Tracheal epithelial cell (primary cell): ENCODE measurements at places on chromosomes 3 and 15. TPM values are rescaled to one million over a fixed set of nuclear protein-coding genes. Genes with fewer than 3 reads are reported as not detected.

Gene OXTR
- total RNA-seq: under 0.01 and 1.7 TPM in 2 replicates

Gene CPEB1
- under 0.01 TPM in 1 of 2 replicates, not detected in the other for total RNA-seq

Gene ZBBX
- 0.21 and 0.48 TPM in 2 replicates for total RNA-seq

Gene SEC61A1
- 177 and 230 TPM in 2 replicates for total RNA-seq

Gene SLITRK3
- not detected in 2 replicates for total RNA-seq

Gene IL17RE
- total RNA-seq: 2.6 and 2.7 TPM in 2 replicates

Gene CAPN3
- 0.43 and 5.5 TPM in 2 replicates for total RNA-seq

Gene RASL12
- total RNA-seq: not detected in 2 replicates

Gene RSL24D1
- 127 and 176 TPM in 2 replicates for total RNA-seq

Gene ZNF385D
- 0.72 TPM in 1 of 2 replicates, not detected in the other for total RNA-seq

Gene NAALADL2
- 0.21 and 2.2 TPM in 2 replicates for total RNA-seq

Gene CHRD
- total RNA-seq: 0.48 TPM in 1 of 2 replicates, not detected in the other

Gene ANKDD1A
- total RNA-seq: 4.5 and 4.6 TPM in 2 replicates

Gene TMEM207
- total RNA-seq: not detected in 2 replicates

Gene LNP1
- total RNA-seq: 0.48 and 1.9 TPM in 2 replicates

Gene CHRNA5
- 2.6 and 5.1 TPM in 2 replicates for total RNA-seq

Gene CYP19A1
- total RNA-seq: not detected in 2 replicates

Gene ALS2CL
- 64.6 and 114 TPM in 2 replicates for total RNA-seq

Gene CA12
- 122 and 136 TPM in 2 replicates for total RNA-seq

Gene TNNC1
- total RNA-seq: 0.48 TPM in 1 of 2 replicates, not detected in the other

Gene CASR
- under 0.01 TPM in 1 of 2 replicates, not detected in the other for total RNA-seq

Gene EFCC1
- not detected in 2 replicates for total RNA-seq

Gene AQP9
- total RNA-seq: 0.24 TPM in 1 of 2 replicates, not detected in the other

Gene ARL14
- under 0.01 and 0.24 TPM in 2 replicates for total RNA-seq

Gene AKAP13
- total RNA-seq: 37.3 and 60.5 TPM in 2 replicates

Gene NTRK3
- total RNA-seq: under 0.01 TPM in 1 of 2 replicates, not detected in the other

Gene CNTN3
- total RNA-seq: 0.96 and 1.1 TPM in 2 replicates

Gene A4GNT
- not detected in 2 replicates for total RNA-seq

Gene PDCD10
- 92.7 and 118 TPM in 2 replicates for total RNA-seq

Gene SPINT1
- total RNA-seq: 258 and 274 TPM in 2 replicates

Gene CADM2
- total RNA-seq: under 0.01 and 0.64 TPM in 2 replicates

Gene NDUFB4
- 23.4 and 26.7 TPM in 2 replicates for total RNA-seq

Gene CCR8
- not detected in 2 replicates for total RNA-seq
